ENCODE measurements at places on chromosomes 16 and 17. TPM values are rescaled to one million over a fixed set of nuclear protein-coding genes. Genes with fewer than 3 reads are reported as not detected.

SLC13A2 gene
- not detected for total RNA-seq

DCUN1D3 gene
- total RNA-seq = 12.4 TPM

SALL1 gene
- total RNA-seq = not detected

GRCh38 chr17:50668025-50668837 is 33.5 kb downstream of the ABCC3 start:
- H3K4me1 ChIP-seq = no peaks in the 10 kb centered on the region
- H3K27me3 ChIP-seq = no peaks in the 10 kb centered on the region
- no peaks in the 10 kb centered on the region for H3K36me3 ChIP-seq
- no peak overlapping the region for H3K4me3 ChIP-seq

DNA sequence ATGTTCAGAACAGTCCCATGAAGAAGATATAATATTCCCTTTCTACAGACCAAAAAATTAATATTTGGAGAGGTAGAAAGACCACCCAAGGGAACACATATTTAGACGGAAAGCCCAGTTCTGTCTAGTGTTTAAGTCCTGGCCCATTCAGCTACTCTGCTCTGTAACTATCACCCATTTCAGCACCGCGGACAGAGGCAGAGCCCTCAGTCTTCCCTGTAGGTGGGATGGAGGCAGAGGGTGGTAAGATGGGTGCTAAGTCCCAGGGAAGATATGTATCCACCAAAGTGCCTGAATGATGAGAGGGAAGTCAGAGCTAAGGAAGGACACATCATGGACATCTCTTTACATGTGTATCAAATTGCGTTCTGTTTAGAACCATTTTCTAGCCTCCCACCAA is 27.8 kb upstream of the C16orf78 start:
- H3K4me3 ChIP-seq = no peak overlapping the region
- no peak overlapping the region for H3K27ac ChIP-seq
- no peaks in the 10 kb centered on the region for H3K4me1 ChIP-seq

DNA sequence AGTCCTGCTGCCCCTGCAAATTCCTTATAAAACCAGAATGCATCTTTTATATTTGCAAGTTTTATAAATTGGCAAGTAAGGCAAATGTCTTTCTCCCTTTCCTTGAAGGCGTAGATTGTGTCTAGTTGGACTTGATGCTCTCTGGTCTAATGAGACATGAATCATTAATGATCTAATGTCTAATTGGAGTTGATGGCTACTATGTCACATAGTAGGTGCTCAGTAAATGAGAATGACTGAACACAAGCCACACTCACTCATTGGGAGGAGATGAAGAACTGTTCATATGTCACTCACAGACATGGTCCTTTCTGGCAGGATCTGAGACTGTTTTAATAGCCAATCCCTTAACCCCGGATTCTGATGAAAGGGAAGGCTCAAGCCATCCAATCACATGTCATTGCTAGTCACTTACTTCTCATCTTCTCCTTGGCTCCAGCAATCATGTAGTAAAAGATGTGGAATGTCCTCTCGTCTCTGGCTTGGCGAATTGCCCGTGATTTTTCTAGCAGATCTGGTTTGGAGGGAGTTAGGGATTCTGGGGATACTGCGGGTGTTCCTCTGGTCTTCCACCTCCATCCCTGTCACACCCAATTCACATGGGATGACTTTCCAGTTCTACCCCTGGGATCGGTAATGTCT is 81.0 kb downstream of the MYH11 start:
- H3K36me3 ChIP-seq = no peaks in the 10 kb centered on the region
- no peaks in the 10 kb centered on the region for H3K27me3 ChIP-seq
- DNase-seq = peak; percentile 5
- H3K4me3 ChIP-seq = no peak overlapping the region
- no peaks in the 10 kb centered on the region for H3K4me1 ChIP-seq
- H3K27ac ChIP-seq = no peak overlapping the region

Data from spleen (tissue), 13 donors.